Activated CD4-positive, alpha-beta T cell treated with anti-CD3 and anti-CD28 coated beads, Interleukin-2, amount 10 ng/mL, durations not matched to agents 7 days and 5 days (primary cell): ENCODE measurements at places on chromosomes 16 and 17. TPM values are rescaled to one million over a fixed set of nuclear protein-coding genes. Genes with fewer than 3 reads are reported as not detected.

DNA sequence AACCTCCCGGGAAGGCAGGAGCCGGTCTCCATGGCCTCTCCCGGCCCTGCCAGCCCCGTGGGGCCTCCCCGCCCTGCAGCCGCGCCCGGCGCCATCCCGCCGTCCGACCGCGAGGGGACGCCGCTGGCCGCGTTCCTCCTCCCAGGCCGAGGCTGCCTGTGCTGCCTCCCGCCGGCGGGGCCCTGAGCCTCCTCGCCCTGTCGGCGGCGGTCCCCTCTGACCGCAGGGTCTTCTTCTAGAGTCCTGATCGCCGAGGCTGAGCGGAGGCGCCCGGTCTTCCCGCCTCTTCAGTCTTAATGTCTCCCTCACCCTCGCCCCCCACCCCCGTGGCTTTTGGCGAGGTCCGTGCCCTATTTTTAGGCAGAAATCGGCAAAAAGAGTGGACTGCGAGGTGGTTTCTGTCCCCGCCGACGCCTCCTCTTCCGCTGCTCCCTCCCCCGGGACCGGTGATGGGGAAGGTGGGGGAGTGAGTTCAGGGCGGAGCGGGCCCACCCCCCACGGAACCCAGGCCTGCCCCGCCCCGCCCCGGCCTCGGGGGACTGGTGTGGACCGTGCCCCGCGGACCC lies 794 bp upstream of the CPNE7 start:
- peak overlapping the region; percentile 41 for H3K4me3 ChIP-seq
- no peak overlapping the region for H3K27ac ChIP-seq
- DNase-seq, result peak; percentile 43
- peaks cover 20% of the 10 kb centered on the region for H3K4me1 ChIP-seq

- H3K36me3 ChIP-seq, result peaks cover 40% of the 10 kb centered on the region
- no peak for DNase-seq
- H3K4me1 ChIP-seq, result peaks cover 22% of the 10 kb centered on the region
- H3K27me3 ChIP-seq, result no peaks in the 10 kb centered on the region
These were observed 4.7 kb downstream of the FLCN start for GRCh38 chr17:17232303-17232621.

- H3K4me3 ChIP-seq, result no peak overlapping the region
- peaks cover 7% of the 10 kb centered on the region for H3K27me3 ChIP-seq
- no peak for DNase-seq
- no peaks in the 10 kb centered on the region for H3K4me1 ChIP-seq
- no peak overlapping the region for H3K27ac ChIP-seq
These were observed 43.3 kb upstream of the SMPD3 start for GRCh38 chr16:68491576-68491950.

DNA sequence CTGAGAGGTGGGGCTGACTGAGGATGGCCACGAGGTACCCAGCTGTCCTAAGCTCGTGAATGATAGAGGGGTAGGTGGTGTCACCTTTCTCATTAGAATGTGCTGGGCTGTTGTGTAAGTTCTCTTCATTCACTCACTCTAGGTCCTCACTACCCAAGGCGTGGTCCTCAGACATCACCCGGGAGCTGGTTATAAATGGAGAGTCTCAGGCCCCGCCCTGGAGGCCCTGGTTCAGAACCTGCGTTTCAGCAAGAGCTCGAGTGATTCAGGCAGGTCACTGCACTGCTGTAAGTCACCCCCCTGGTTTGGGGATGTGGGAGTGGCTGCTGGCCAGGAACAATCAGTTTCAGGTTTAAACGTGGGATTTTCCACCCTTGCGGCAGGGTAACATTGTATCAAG lies 139.8 kb downstream of the FOXL1 start:
- H3K4me3 ChIP-seq, result no peak overlapping the region
- no peaks in the 10 kb centered on the region for H3K4me1 ChIP-seq
- no peak overlapping the region for H3K27ac ChIP-seq
- no peaks in the 10 kb centered on the region for H3K36me3 ChIP-seq

DNA sequence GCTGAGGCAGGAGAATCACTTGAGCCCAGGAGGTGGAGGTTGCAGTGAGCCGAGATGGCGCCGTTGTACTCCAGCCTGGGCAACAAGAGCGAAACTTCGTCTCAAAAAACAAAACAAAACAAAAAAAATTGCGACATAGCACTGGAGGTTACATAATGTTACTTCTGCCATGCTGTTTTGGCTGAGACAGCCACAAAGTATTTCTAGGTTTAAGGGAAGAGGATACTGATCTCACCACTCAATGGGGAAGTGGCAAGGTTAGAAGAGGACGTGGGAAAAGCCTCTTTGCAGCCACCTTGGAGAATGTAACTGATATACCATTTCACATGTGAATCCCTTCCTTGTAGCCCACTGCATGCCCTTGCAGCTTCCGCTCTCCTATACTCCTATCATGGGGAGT lies 131.2 kb upstream of the NLRP1 start:
- no peak overlapping the region for H3K27ac ChIP-seq
- no peaks in the 10 kb centered on the region for H3K4me1 ChIP-seq
- no peaks in the 10 kb centered on the region for H3K36me3 ChIP-seq
- no peak overlapping the region for H3K4me3 ChIP-seq
- no peak for DNase-seq
- H3K27me3 ChIP-seq, result peaks cover 19% of the 10 kb centered on the region

DNA sequence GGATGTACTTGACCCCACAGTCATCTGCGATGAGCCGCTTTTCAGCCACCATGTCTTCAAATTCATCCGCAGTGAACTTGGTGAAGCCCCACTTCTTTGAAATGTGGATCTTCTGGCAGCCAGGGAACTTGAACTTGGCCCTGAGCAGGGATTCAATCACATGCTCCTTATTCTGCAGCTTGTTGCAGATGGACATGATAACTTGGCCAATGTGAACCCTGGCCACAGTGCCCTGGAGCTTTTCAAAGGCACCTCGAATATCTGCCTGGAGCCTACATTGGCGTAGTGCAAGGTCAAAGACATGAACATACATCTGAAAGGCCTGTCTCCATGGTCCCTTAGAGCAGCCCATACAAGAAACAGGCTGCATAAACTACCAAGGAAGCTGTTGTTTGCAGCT lies 1.8 kb upstream of the TENT4B start:
- H3K4me1 ChIP-seq, result peaks cover 33% of the 10 kb centered on the region
- H3K27me3 ChIP-seq, result no peaks in the 10 kb centered on the region
- peaks cover 14% of the 10 kb centered on the region for H3K36me3 ChIP-seq
- peak overlapping the region; percentile 99 for H3K27ac ChIP-seq

DNA sequence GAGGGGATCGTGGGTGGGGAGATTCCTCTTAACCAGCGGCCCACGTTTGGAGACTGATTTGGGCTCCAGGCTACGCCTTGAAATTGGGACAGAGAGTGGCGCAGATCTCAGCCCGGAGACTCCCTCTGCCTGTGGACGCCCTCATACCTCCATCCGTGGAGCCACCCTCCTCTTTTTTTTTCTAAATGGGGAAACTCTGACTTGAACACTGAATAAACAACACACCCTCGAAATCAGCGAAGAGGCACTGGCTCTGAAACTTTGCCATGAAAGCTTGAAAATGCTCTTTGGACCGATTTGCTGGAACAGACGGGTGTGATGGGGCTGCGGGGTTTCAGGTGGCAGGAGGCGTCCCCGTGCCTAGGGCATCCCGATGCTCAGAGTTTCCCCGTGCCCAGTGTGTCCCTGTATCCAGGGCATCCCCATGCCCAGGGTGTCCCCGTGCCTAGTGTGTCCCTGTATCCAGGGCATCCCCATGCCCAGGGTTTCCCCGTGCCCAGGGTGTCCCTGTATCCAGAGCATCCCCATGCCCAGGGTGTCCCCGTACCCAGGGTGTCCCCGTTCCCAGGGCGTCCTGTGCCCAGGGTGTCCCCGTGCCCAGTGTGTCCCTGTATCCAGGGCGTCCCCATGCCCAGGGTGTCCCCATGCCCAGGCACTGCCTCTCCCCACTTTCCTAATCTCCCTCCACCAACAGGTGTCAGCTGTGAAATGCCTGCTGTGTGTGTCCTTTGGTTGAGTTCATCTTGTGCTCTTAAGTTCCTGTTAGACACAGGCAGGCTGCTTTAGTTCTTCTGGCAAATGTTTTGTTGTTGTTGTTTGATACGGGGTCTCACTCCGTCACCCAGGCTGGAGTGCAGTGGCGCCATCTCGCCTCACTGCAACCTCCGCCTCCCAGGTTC lies 187.0 kb downstream of the SEC14L1 start:
- H3K27me3 ChIP-seq, result no peaks in the 10 kb centered on the region
- H3K36me3 ChIP-seq, result peaks cover 2% of the 10 kb centered on the region
- peak overlapping the region; percentile 28 for H3K27ac ChIP-seq
- no peak overlapping the region for H3K4me3 ChIP-seq
- H3K4me1 ChIP-seq, result peaks cover 79% of the 10 kb centered on the region
- DNase-seq, result no peak

GRCh38 chr17:79837888-79838521 lies 1.2 kb downstream of the CBX4 start:
- peaks cover 30% of the 10 kb centered on the region for H3K27me3 ChIP-seq
- peak overlapping the region; percentile 94 for H3K27ac ChIP-seq
- peak; percentile 55 for DNase-seq
- peaks cover 42% of the 10 kb centered on the region for H3K4me1 ChIP-seq
- peak overlapping the region; percentile 91 for H3K4me3 ChIP-seq

DNA sequence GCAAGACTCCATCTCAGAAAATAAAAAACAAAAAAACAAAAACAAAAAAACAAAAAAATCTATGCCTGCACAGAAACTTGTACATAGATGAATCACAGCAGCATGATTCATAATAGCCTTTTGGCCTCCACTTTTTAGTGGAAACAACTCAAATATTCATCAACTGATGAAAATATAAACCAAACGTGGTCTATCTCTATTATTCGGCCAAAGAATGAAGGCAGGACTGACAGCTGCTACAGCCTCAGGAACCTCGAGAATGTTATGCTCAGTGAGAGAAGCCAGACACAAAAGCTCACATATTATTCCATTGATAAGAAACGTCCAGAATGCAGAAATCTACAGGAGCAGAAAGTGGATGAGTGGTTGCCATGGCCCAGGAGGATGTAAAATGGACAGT lies 19.8 kb downstream of the PPL start:
- no peak overlapping the region for H3K4me3 ChIP-seq
- H3K4me1 ChIP-seq, result no peaks in the 10 kb centered on the region
- no peaks in the 10 kb centered on the region for H3K27me3 ChIP-seq

DNA sequence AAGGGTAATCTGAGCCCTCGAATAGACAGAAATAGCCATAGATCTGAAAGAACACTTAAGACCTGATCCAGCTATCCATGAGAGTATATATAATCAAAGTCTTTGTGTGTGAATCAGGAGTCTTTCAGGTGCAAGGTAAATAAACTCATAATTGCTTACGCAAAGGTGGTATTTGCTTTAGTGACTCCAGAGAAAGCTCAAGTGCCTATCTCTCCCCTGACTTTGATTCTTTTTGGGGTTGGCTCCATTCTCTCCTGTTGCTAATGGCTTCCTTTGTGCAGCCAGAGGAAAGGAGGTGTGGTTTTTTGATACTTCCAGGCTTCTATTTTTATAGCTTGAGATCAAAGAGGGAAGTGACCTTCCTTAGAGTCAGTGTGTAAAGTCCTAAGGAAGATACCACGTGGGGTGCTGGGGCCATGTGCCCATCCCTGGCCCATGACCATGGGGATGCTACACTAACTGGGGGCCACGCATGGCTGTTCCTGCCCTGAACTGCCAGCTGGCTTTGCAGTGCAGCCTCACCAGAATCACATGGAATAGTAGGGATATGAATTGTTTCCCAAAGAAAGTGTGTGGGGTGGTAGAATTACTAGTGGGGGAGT lies 45.8 kb downstream of the TENT4B start:
- no peak for DNase-seq
- H3K27me3 ChIP-seq, result no peaks in the 10 kb centered on the region
- no peak overlapping the region for H3K4me3 ChIP-seq
- H3K36me3 ChIP-seq, result peaks cover 4% of the 10 kb centered on the region
- peaks cover 78% of the 10 kb centered on the region for H3K4me1 ChIP-seq

Gene CYLD
- total RNA-seq, result 200 TPM

Gene PLEKHH3
- 1.3 TPM for total RNA-seq

- no peak for DNase-seq
- no peaks in the 10 kb centered on the region for H3K36me3 ChIP-seq
- H3K27me3 ChIP-seq, result no peaks in the 10 kb centered on the region
- peaks cover 9% of the 10 kb centered on the region for H3K4me1 ChIP-seq
These were observed 263.4 kb downstream of the MRTFB start for GRCh38 chr16:14334366-14335080.

DNA sequence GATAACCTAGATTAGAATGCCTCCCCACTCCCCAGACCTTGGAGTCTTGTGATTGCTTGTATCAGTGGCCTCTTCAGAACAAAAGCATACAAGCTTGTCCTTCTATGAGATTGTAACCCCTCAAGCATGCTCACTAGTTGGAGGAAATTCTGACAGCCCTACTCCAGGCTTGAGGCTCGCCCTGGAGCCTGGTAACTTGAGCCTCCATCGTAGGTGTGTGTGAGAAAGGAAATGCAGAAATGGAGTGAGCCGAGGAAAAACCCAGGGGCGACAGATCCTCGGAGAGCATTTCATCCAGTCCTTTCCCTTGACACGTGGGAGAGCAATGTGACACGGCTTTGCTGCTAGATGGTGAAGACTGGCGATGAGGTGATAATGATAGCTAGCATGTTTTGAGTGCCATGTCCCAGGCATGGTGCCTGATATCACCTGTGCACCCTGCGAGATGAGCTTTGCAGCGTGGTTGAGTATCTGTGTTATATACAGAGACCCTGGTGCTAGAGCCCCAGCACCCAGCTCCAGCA lies 31.2 kb downstream of the GNAO1 start:
- H3K4me1 ChIP-seq, result peaks cover 29% of the 10 kb centered on the region
- H3K27me3 ChIP-seq, result peaks cover 17% of the 10 kb centered on the region
- DNase-seq, result no peak
- H3K27ac ChIP-seq, result no peak overlapping the region

DNA sequence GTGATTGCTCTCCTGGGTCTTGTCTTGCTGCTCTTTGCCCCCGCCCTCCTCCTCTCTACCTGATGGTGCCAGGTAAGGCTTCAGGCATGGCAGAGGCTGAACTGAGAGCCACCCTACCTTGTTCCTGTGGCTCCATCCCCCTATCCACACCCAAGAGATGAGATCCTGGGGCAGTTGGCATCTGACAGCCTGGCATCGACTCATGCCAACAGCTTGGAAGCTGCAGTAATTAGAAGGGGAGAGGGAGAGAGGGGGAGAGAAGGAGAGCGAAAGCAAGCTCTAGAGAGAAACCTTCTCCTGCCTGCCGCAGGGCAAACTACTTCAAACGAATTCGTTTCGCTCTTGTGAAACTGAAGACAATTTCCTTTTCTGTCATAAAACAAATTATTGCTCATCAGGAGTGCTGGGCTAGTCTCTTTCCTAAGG lies 13.8 kb upstream of the SP6 start:
- H3K4me1 ChIP-seq, result peaks cover 26% of the 10 kb centered on the region
- no peaks in the 10 kb centered on the region for H3K36me3 ChIP-seq
- H3K27ac ChIP-seq, result no peak overlapping the region
- DNase-seq, result peak; percentile 17

Gene KRT39
- not detected for total RNA-seq
